ENCODE measurements at places on chromosomes 11 and 22.

GRCh38 chr22:44046485-44047141 lies 22.5 kb downstream of the PARVB start:
- DNase-seq = no peak

DNA sequence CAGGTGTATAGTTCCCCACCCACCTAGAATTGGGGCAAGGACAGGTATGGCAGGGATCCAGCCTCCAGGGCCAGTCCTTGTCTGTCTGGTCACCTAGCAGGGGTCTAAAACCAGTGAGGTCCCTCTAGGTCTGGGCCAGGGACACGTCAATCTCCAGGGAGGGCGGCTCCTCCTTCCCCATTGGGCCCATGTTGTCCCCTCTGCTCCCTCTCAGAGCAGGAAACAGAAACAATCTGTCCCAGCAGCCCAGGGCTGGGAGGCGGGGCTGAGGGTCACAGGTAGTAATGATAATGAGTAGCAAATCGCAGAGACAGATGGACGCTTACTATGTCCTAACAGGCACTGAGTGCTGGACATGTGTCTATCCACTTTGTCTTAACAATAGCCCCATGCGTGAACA lies 22.8 kb upstream of the SYT7 start:
- DNase-seq = no peak

- DNase-seq = no peak
These were observed 313.5 kb downstream of the BLID start for GRCh38 chr11:121802542-121802941.

GRCh38 chr11:3158821-3159220 lies 6.3 kb downstream of the OSBPL5 start:
- DNase-seq = no peak

DNA sequence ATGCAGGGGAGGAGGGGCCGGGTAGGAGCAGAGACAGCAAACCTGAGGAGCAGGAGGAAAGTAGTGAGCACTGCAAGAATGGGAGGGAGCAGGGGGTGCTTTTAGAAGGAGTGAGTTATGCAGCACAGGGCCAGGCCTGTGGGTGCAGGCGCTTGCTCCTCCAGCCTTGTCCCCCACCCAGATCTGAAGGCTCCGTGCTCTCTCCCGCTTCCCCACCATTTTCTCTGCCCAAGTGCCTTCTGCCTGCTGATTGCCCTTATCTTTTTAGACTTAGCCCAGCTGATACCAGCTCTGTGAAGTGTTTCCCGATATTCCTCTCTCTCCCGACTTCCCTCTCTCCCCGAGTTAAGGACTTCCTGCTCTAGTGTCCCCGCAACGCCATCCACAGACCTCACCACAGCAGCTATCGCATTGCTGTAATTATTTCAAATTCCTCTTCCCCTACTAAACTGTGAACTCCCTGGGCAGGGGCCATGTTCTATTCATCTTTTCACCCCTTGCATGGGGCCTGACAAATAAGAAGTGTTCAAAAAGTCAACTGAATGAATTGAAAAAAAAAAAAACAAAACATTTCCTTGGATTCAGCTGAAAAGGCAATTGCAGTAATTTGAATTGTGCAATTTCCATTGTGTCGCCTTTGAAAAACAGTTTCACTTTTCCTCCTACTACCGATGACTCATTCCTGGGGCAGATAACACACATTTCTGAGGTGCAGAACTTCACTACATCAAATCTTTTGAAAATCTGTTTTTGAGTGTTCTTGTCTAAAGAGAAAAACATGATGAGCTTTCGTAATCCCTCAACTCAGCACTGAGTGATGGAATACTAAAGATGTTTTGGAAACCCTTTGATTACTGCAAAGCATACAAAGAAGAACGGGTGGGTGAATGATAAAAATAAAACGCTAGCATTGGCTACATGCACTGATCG lies 69.7 kb upstream of the BMAL1 start:
- DNase-seq = peak; percentile 85

DNA sequence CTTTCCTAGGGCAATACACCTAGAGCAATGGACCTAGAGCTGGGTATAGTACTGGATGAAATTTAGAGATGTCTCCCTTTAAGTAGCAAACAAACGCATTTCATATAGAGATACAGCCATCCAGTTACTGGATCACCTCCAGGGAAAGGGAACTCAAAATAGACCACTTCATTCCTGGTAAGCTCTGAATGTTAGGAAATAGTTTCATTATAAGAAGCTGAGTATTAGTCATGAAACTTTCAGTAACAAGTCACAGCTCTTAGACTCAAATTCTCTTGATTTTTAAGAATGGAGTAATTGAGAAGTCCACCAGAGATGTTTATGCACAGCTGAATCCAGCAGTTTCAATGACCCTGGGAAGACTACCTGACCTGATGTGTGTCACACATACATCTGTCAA lies 221.9 kb downstream of the FAM76B start:
- DNase-seq = peak; percentile 29

- DNase-seq = no peak
These were observed 46.1 kb downstream of the PISD start for GRCh38 chr22:31615940-31616314.

DNA sequence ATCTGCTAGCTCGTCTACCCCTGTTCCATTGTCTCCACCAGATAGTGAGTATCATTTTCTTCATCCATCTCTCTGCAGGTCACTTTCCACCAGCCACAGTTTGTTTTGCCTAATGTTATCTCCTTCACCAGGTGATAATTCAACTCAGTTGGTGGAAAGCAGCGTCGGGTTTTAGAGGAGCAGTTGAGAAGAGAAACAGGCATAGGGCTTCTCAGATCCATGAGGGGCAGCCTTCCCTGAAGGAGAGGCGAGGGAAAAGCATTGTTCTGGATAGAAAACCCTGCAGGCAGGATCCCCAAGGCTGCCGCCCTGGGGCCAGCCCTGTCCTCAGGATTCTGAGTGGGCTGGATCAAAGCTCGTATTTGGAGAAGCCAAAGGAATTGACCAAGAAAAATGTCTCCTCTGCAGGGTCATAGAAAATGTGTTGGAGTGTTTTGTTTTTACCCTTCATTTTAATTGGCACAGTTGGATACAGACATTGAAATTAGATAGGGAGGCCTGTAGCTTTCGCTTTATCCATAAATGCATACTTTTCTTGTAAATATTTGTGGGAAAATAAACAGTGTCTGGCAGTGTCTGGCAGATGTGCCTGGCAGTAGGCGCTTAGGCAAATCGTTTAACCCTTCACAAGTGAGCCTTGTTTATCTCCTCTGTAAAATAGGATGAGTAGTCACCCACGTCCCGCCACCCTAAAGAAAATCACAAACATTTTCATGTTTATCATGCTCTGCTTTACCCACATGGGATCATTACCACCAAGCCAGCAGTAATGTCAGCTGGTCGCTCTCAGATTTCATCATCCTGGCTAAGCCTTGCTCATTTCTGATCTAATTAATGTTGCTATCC lies 73.4 kb upstream of the TTC12 start:
- no peak for DNase-seq

GRCh38 chr11:78651923-78652842 lies 77.5 kb upstream of the NARS2 start:
- DNase-seq = no peak

- DNase-seq = peak; percentile 13
These were observed 39.0 kb upstream of the MMP20 start for GRCh38 chr11:102664001-102664752.

DNA sequence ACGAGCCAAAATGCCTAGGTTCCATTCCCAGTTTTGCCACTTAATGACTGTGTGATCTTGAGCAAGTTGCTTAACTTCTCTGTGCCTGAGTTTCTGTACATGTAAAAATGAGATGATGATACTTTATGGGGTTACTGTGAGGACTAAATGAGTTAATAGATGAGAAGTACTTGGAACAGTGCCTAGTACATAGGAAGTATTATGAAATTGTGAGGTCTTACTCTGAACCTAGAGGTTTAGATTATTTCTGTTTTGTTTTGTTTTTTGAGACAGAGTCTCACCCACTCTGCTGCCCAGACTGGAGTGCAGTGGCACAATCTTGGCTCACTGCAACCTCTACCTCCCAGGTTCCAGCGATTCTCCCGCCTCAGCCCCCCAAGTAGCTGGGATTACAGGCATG lies 227.0 kb upstream of the POU2AF2 start:
- peak; percentile 3 for DNase-seq

- DNase-seq = no peak
These were observed 60.7 kb downstream of the DBX1 start for GRCh38 chr11:20099527-20099926.

- DNase-seq = peak; percentile 93
These were observed 10.7 kb downstream of the LSP1 start for GRCh38 chr11:1863352-1864216.

- DNase-seq = no peak
These were observed 27.9 kb upstream of the LRRC32 start for GRCh38 chr11:76698321-76699043.

GRCh38 chr22:45781459-45781858 lies 109.8 kb downstream of the ATXN10 start:
- peak; percentile 45 for DNase-seq

DNA sequence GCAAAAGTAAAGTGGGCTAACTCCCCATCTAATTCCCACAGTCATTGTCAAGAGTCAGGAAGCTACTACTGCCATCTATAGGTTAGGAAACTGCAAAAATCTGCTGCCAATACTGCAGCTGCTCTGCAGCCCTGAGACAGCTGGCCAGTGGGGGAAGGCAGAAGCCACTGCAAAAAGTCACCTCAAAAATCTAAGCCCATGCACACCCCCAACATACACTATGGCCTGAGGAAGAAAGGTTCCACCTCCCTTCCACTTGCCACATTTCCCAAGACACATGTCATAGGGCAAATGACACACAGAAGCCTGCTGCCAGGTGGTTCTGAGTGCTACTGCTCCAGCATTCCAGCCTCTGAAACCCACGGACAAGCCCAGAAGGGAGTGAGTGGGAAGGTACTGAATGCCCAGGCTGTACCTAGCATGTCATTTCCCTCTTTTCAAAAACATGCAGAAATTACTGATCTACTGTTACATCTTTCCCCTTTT lies 36.9 kb downstream of the DGCR2 start:
- peak; percentile 43 for DNase-seq

DNA sequence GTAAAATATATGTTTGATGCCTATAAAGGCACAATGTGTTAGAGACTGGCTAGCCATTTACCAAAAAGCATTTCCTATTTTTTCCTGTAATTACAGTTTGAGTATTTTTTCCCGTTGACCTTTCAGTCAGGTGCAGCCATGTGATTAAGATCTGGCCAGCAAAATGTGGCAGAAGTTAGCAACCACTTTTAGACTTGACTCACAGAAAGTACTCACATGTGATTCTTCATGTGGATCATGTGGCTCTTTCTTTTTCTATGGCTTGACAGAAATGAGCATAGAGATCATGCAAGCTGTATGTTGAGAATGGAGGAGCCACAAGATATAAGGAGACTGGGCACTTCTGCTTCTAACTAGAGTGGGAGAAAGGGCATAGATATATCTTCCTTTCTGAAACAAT lies 27.3 kb upstream of the RAB38 start:
- no peak for DNase-seq

GRCh38 chr22:23110922-23111527 lies 30.8 kb downstream of the RSPH14 start:
- no peak for DNase-seq

DNA sequence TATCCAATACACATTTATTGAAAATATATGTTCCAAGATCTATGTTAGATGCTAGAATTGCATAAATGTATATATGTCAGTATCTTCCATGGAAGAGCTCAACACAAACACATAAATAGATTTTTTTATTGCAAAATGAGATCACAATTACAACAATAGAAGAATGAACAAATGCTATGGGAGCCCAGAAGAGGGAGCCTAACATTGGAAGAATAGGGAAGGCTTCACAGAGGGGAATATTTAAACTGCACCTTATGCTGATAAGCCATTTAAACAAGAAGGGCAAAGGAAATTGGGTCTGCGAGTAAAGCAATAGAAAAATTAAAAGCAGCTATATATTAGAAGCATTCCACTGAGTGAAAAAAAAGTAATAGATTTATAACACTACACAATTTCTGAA lies 96.1 kb upstream of the LRRC55 start:
- DNase-seq = no peak

DNA sequence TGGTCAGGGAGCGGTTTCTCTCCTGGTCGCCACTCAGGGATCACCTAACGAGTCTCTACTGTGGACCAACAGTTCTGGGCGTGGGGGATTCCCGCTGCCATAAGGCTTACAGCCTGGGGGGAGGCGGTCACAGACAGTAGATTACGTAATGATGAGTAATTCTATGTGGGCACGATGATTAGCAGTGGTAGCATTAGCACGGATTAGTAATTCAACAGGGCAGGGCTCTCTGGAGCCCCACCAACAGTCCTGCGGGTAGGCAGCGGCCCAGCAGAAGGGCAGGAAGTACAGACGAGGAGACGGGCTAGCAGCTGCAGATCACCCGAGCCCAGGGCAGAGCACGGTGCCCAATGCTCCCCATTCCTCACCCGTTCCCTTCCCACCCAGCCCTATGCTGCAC lies 3.6 kb downstream of the SHISAL1 start:
- DNase-seq = peak; percentile 98

- DNase-seq = peak; percentile 56
These were observed 39.7 kb downstream of the USP35 start for GRCh38 chr11:78228467-78228866.

GRCh38 chr11:1458340-1459218 lies 28.0 kb downstream of the MOB2 start:
- peak; percentile 22 for DNase-seq

DNA sequence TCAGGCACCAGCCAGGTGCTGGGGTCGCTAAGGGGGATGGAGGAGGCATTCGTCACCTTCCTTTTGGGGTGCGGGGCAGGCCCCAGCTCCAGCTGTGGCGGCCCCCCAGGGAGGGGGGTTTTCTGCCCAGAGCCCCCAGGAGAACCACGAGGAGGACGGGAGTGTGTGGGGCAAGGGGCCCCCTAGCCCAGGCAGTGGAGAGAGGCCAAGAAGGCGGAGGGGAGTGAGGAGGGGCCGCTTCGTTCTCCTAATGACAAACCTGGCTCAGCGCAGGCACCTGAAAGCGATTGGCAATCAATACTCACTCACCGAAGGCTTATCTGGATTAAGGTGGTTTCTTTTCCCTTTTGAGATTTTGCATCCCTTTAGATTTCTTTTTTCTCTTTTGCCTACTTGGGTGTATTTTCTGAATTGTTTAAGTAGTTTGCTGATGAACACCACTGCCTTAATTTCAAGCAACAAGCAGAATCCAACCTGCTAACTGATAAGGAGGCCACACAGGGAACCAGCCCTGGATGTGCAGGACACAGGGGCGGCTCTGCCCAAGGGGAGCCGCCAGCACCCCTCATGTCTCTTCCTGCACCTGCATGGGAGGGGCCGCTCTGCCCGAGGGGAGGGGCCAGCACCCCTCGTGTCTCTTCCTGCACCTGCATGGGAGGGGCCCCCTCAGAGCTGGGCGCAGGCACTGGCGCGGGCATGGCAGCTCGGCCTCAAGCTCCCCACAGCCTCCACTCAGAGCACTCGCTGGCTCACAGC lies 122.3 kb downstream of the BRD1 start:
- no peak for DNase-seq

DNA sequence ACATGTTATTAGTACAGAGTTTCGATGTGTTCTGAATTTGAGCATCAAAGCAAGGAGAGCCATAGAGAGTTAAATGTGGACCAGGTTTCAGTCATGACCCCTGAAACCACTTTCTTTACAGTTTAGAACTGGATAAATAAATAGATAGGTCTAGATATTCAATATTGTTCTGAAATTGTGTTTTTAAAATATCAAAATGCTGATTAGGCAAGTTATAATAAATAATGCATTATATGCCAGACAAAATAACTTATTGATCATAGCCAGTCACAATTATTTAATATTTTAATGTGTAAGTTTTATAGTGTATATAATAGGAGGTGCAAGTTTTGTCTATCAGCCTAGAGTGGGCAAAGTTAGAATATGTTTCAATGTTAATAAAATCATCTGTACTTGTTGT lies 569.5 kb downstream of the METTL15 start:
- DNase-seq = no peak

- no peak for DNase-seq
These were observed 17.3 kb upstream of the INSC start for GRCh38 chr11:15097411-15097810.

GRCh38 chr11:43574949-43575912 lies 105.3 kb upstream of the HSD17B12 start:
- peak; percentile 65 for DNase-seq

All from EH (cell line).